ENCODE measurements at places on chromosomes 16 and 17.

- no peak for DNase-seq
These were observed 23.6 kb downstream of the KSR1 start for GRCh38 chr17:27479838-27480237.

GRCh38 chr16:50235581-50235980 is 30.8 kb upstream of the ADCY7 start:
- DNase-seq = no peak

- DNase-seq = no peak
These were observed 37.4 kb downstream of the TK2 start for GRCh38 chr16:66512272-66513110.

DNA sequence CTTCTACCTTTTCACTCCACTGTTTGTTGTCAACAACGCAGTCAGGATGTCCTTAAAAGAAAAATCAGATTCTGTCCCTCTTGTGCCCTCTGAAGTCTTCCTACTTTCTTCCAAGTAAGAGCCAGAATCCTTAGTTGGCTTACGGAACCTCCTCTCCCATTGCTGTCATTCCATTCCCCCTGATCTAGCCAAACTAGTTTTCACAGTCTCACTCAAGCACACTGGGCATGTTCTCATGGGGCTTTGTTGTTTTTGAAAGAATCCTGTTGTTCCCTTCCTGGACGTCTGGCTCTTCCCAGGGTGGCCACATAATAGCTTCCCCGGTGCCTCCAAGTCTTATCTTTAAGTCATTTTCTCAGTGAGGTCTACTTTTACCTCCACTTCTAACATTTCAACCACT is 158.6 kb upstream of the ELAC2 start:
- DNase-seq = no peak

DNA sequence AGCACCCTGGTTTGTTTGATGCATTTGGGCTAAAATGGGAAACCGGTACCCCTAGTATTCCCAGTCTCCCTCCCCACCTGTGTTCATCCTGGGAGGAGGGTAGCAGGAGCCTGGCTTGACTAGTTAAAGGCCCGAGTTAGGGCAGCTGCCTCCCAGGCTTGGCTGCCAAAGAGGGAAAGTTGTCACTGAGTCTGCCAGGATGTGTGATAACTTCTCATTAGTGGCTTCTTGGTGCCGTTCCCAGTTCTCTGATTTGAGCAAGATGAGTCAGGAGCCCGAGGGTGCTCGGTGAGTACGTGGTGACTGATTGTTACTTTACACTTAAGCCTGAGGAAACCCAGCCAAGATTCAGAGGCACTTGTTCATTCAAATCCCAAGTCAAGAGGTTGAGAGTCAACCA is 2.5 kb downstream of the KRT32 start:
- no peak for DNase-seq

GRCh38 chr17:44110823-44111633 is 12.4 kb downstream of the HDAC5 start:
- peak; percentile 93 for DNase-seq

GRCh38 chr16:8622315-8622656 is 788 bp downstream of the METTL22 start:
- no peak for DNase-seq

- no peak for DNase-seq
These were observed 7.4 kb upstream of the SCIMP start for GRCh38 chr17:5241861-5242671.

- no peak for DNase-seq
These were observed 6.8 kb downstream of the MRTFB start for GRCh38 chr16:14077918-14078317.

GRCh38 chr17:13353590-13353989 is 248.1 kb downstream of the HS3ST3A1 start:
- no peak for DNase-seq

DNA sequence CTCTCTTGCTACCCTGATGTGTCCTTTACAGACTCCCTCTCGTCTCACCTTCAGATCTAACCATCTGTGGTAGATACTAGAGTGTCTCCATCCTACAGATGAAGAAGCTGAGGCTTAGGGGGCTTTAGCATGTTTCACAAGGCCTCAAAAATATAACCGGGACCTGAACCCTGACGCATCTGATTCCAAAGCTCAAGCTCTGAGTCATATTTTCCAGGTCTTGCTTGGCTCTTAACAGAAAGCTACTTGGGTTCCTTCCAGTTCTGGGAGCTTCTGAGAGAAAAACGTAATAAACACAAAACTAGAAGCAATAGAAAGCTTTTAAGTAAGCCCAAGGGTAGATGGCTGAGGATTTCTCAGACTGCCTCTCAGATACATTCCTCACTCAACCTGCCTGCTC is 224.3 kb upstream of the EEF2KMT start:
- no peak for DNase-seq

DNA sequence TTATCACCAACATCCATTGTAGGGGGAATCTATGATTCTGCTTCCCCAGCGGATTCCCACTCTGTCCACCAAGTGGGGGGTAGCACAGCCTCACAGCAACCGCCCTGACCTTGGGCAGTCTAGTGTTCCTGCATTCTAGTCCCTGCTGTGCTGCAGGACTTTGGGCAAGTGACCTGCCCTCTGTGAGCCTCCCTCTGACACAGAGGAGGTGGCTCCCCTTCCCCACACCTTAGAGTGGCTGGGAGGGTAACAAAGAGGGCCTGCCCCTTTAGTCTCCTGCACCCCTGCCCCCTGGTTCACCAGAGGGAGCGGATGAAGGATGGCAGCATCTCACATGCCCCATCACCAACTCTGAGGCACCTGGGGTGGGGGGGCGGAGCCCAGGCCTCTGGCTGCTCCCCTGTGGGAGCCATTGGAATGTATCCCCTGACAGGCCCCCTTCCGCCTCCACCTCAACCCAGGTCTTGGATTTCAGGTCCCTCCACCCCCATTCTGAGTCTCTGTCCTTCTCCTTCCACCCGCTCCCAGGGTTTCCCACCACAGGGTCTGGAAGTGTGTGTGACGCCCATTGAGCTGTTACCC is 10.1 kb downstream of the GAS2L2 start:
- DNase-seq = no peak

GRCh38 chr17:37506678-37507077 is 17.0 kb downstream of the DUSP14 start:
- DNase-seq = no peak

DNA sequence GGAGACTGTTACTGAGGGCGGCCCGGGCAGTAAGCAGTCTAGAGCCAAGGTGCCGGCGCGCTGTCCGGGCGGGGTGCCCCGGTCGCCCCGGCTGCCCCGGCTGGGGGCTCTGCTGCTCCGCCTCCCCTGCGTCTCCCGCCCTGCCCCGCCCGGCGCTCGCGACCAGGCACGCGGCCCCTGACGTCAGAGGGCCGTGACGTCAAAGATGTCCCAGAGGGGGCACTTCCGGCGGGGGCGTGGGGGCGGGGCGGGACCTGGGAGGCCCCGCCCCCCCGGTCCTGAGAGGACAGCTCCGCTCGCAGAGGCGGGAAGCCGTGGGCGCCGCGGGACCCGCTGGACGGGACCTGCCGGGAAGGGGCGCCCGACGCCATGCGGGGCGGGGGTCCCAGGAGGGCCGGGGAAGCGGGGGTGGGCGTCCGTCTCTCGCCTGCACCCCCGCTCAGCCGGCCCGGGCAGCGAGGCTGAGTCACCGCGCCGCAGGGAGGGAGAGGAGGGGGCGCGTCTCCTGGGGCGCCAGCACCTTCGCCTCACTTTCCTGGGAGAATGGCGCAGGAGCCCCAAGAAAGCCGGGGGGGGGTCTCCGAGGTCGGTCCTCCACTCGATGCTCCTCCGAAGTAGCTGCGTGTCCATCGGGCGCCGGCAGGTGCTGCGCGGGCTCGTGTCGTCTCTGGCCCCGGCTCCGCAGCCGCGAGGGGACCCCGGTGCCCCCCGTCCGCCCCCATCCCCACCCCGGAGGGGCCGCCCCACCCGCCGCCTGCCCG is 4.4 kb upstream of the HIC1 start:
- DNase-seq = peak; percentile 38
